ENCODE measurements at places on chromosomes 7 and 10.

DNA sequence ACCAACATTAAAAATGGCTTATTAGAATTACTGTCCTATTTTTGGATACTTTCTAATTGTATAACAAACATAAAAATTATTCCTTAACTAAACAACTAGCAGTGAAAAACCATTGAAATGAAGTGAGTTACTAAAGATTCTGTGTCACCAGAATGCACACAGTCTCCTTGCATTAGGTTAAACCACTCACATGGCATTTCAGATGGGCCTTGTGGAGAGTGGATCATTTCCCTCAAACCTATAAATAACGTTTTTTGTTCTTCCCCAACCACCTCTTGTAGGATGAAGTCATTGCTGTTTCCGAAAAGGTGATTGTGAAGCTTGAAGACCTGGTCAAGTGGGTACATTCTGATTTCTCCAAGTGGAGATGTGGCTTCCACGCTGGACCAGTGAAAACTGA lies 38.4 kb downstream of the ARID5B start:
- DNase-seq: no peak

- no peak for DNase-seq
These were observed 159.1 kb upstream of the EEPD1 start for GRCh38 chr7:35993676-35994606.

DNA sequence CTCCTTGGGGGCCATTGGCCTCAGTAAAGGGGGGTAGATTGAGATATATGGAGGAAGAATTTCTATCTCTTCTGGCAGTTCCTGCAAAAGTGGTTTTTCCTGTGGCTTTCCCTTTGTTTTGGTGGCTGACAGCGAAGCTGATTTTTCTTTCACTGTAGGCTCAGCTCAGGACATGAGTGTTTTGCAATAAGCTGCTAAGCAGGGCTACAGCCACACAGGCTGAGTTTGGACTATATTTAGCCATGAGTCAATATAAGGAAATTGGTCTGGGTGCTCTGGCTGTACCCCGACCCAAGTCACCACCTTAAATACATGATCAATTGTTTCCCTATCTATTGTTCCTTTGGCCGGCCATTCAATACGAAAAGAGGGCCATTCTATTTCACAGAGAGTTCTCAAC lies 212.7 kb upstream of the KCND2 start:
- DNase-seq: no peak

- DNase-seq: no peak
These were observed 30.2 kb downstream of the DHTKD1 start for GRCh38 chr10:12098966-12099365.

- no peak for DNase-seq
These were observed 558.9 kb downstream of the DNAJB6 start for GRCh38 chr7:157895520-157896375.

- DNase-seq: no peak
These were observed 88.5 kb upstream of the ATP6V0A4 start for GRCh38 chr7:138886501-138886917.

GRCh38 chr10:24622781-24623301 lies 100.8 kb downstream of the ARHGAP21 start:
- DNase-seq: no peak

- DNase-seq: no peak
These were observed 5.0 kb downstream of the TRIM24 start for GRCh38 chr7:138465046-138465445.
